ENCODE measurements at places on chromosomes 2 and 18.

DNA sequence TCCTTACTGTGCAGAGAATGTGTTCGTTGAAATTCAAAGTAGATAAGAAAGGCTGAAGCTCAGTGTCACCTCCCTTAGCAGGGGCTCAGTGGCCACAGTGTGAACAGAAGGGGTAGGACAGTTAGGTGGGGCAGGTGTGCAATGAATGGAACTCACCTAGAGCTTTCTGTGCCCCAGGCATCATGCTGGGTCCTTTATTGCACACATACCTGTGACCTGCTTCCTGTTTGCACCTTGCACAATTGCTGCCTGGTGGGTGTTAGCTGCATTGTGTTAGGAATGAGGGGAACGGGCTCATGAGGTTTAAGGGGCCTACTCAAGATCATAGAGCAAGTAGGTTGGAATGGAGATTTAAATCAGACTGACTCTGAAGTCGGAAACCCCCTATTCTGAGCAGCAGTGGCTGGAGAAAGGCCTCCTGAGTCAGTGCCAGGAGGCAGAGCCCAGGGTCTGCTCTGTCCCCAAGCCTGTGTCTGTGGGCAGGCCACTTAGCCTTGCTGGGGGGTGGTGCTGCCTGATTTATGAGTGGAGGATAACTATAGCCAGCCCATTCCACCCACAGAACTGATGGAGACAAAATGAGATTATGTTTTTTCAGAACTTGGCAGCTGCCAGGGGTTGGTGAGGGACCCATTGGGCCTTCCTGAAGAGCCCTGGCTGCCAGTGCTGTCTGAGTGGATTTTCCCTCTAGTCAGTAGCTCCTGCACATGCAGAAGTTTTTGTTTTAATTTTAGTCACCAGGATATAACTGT, 76.2 kb downstream of the NPAS2 start:
- no peak for DNase-seq

DNA sequence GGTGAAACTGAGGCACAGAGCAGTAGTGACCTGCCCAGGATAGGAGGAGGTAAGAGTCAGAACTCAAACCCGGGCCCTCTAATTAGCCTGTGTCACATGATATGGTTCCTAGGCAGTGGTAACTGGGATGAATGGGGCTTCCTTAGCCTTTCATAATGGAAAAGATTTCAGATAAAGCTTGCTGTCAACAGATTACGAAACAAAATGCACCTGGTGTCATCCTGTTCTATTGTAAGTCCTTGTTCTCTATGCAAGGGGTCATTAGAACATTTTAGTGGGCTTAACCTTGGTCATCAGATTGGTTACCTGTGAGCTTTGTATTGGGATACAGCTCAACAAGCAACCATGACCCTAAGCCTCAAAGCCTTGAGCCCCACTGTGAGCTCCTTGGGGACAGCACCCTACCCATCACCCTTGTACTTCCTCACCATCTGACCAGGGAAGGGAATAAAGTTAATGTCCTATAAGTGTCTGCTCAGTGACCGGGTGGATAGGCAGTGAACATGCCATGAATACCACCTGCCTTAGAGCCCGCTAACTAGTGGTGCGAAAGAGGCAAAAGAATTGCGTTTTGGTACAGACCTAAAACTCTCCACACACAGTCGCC, 70.3 kb upstream of the RMDN2 start:
- DNase-seq: no peak

- DNase-seq: no peak
Measured at GRCh38 chr2:151237422-151238025, 24.1 kb downstream of the RBM43 start.

GRCh38 chr2:241804326-241805229, 4.4 kb upstream of the NEU4 start:
- no peak for DNase-seq

- DNase-seq: no peak
Measured at GRCh38 chr2:54636415-54637139, 86.9 kb upstream of the EML6 start.

DNA sequence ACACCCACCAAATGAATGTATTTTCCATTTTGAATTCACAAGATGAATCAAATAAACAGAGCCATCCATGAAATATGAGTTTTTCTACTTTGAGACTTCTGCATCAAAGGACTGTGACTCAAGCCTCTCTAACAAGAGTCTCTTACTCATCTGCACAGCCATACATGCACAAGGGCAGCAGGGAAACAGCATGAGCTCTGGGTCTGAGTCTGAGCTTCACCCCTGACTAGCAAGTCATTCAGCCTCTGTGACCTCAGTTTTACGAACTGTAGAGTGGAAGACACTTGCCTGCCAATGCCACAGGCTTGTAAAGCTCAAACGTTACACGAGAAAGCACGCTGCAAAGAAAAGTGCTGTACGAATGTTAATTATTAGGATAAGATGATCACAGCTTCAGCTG, 42.9 kb downstream of the MREG start:
- no peak for DNase-seq

DNA sequence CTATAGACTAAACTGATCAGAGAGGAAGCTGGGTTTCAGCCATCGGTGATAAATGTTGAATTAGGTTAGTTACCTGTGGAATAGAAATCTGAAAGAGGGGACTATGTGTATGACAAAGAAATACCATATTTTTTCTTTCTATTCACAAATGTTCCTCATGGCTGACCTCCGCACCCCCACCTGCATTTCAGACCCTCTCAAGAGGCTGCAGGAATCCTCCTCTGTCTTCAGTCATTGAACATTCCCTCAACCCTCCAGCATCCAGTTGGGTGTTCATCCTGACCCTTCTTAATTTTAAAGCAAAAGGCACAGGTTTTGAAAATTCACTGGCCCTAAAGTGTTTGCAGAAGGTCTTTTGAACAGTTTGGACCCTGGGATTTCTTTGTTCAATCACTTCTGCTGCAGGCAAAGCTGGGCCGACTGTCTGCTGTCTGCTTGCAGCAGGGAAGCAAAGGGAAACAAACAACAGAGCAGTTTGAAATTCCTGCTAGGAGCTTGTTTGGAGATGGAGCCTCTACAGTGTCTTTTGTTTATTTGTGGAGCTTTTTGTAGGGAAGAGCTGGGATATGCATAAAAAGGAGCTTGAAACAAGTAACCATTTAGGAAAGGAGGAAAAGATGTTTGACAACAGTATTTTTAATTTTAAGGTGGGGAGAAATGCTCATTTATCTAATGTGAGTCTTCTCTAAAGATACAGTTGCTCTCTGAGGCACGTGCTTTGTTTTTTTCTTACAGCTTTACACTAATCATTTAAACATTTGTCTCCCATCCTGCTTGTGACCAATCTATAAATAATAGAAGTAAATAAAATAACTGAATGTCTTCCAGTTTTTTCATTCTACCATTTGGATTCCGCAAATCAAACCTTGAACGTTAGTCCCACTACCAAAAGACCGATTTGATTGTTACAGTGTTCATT, 213.3 kb upstream of the MMADHC start:
- DNase-seq: no peak

- DNase-seq: no peak
Measured at GRCh38 chr18:44986933-44987332, 306.2 kb downstream of the SETBP1 start.

DNA sequence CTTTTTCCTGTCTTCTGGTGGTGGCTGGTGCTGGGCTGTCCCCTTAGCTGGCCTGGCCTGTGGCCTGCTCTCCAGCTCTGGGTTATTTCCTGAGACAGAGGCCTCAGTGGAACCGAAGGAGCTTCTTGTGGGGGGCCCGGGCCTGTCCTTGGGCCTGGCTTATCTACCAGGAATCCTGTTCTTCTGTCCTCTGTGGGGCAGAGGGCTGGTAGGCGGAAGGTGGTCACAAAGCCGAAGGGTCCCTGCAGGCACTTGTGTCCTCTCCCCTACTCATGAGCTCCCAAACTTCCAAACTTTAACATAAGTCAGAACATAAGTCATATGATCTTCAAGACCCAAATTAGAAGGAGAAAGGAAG, 74.6 kb upstream of the MCFD2 start:
- DNase-seq: no peak

DNA sequence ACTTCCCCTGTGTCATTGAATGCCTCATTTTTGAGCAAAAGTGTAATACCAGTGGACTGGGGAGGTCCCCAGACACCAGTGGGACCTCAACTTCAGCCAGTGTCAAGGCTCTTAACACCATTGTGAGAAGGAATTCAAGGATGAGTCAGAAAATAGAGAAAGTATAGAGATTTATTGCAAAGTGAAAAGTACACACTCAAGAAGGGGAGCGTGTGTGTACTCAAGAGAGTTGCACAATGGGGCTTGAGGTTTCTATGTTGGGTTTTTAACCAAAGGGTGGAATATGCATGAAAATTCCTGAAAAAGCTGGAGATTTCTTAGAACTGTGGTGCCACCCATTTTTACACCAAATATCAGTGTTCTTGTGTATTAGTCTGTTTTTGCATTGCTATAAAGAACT, 81.9 kb downstream of the ADCYAP1 start:
- no peak for DNase-seq

GRCh38 chr18:8254654-8255053, 354.6 kb upstream of the RAB12 start:
- DNase-seq: no peak

DNA sequence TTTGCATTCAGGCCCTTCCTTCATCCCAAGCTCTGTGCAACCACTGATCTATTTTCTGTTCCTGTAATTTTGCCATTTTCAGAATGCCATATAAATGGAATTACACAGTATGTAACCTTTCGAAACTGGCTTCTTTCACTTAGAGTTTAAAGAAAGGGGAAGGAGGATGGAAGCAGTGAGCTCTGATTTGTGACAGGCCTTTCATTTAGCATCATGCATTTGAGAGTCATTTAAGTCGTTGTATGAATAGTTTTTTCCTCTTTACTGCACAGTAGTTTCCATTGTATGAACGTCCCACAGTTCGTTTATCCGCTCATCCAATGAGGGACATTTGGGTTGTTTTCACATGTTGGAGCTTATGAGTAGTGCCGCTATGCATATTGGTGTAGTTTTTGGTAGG, 67.0 kb downstream of the LBH start:
- DNase-seq: no peak

- no peak for DNase-seq
Measured at GRCh38 chr2:241555711-241556110, 2.8 kb upstream of the BOK start.

DNA sequence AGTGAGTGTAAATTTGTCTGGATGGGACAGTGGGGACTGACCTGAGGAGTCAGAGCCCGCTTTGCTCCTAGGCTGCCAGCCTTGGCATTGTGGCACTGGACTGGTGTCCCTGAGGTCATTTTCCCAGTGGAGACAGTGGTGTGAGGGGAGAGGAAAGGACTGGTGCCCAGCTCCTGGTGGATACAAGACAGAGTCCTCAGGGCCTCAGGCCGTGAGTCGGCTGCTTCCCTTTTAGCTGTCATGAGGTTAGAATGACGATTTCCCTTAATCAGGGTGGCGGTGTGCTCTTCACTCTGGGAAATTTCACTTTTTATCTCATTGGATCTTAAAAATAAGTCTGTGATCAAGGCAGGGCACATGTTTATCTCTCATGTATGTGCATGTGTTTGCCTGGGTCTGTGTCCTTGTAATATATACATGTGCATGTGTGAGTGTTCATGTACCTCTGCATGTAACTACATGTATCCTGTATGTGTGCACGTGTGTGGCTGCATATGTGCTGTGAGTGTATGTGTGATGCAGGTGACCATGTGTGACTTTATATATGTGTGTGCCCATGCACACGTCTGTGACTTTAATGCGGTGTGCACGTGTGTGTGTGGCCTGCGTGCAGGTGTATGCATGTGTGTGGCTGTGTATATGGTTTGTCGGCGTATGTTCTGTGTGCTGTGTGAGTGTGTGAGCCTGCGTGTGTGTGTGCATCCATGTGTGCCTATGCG, 55.7 kb downstream of the GLI2 start:
- no peak for DNase-seq

DNA sequence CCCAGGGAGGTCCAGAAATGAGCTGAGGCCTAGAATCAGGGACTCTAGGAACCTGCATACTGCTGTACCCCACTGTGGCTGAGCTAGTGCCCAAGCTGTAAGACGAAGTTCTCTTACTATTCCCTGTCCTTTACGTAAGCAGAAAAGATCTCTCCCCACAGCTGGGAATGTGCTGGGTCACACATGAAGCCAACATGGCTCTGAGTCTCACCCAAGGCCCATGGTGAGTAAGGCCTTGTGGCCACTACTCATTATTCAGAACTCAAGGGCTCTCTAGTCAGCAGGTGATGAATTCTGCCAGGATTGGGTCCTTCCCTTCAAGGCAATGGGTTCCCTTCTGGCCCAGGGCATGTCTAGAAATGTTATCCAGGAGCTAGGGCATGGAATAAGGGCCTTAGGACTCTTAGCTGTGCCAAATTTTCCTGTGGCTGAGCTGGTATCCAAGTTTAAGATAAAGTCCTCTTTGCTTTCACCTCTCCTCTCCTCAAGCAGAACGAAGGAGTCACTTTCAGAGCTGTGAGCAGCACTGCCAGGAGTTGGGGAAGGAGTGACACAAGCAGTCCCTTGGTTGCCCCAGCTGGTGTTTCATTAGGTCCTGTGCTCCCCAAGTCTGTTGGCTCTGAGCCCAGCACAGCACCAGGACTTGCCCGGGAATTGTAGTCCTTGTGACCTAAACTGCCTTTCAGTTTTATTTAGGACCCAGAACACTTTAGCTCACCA, 707.6 kb downstream of the SLC4A3 start:
- DNase-seq: no peak

DNA sequence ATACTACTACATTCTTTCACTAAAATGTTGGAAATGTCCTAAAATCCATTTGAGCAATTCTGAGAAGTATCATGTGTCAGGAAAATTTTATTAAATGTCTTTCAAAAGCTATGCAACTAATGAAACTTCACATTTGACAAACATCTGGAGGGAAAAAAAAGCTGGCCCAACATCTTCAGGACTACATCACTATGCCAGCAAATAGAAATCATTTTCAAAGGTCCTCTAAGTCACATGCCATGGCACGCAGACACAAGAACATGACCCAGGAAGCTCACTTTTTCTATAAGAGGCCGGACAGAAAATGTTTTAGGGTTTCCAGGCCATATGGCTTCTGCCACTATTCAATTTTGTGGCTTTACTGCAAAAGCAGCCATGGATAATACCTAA, 11.6 kb downstream of the KANSL3 start:
- DNase-seq: no peak

DNA sequence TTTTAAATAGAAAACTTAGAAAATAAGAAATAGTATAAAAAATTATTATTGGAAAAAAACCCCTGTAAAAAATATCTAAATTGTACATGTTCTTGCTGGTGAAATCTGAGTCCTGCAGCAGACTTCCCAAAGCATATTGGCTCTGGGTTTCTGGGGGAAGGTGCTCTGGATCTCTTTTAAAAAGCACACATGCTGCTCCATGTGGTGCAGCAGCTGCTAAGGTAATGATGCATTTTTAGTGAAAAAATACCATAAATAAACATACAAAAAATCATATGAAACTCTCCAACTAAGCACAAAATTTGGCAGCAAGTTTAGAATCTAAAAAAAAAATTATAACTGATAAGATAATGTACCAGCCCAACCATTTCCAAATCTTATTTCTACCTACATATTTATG, 216.5 kb downstream of the GPD2 start:
- DNase-seq: no peak

GRCh38 chr2:176128982-176129796, at the start of gene HOXD8:
HOXD8 (plus strand) TSS chr2:176129705; CDS start chr2:176130367, 662 bp downstream.
- DNase-seq: no peak

GRCh38 chr18:9866627-9867026, 19.1 kb upstream of the TXNDC2 start:
- DNase-seq: no peak

GRCh38 chr2:234496835-234497593, at the start of gene ARL4C:
ARL4C (minus strand) TSS chr2:234497081; CDS start chr2:234496586, 495 bp downstream.
- peak; percentile 57 for DNase-seq

All from activated T-helper 1 cell treated with anti-CD3 and anti-CD28 coated beads, Interleukin-12 subunit alpha, Interleukin-12 subunit beta, Interleukin-2, Interleukin-4 antibody, amounts not matched to agents 30 ng/mL and 10 ng/mL and 1 ng/mL, durations not matched to agents 14 hours and 24 hours and 36 hours (primary cell).